Uterus (tissue), 4 donors: ENCODE measurements at places on chromosomes 5 and 9.

- DNase-seq, result no peak
Measured at GRCh38 chr9:118418887-118419565, 714.8 kb downstream of the TLR4 start.

GRCh38 chr9:33452828-33453271, 5.5 kb upstream of the AQP3 start:
- DNase-seq, result no peak

- no peak for DNase-seq
Measured at GRCh38 chr9:133531293-133531692, 3.2 kb upstream of the ADAMTSL2 start.

DNA sequence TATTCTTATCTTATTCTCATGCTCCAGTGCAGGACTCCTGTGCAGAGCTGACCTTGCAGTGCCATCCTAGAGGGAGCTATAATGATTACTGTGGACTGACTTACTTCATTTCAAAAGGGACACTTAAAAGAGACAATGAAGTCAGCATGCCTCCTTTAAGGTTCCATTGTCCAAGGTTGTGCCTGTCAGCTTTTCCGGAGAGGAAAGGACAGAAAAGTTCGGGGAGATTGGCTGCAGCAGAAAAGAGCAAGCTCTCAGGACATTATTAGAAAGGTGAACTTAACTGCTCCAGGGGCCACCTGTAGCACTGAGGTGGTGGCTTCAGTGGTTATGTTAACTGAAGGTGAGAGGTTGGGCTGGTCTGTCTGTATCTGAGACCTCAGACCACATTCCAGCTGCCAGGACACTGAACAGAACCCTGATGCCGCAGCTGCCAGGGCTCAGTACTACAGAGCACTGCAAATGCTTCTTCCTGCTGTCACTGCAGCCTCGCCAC, 112.9 kb downstream of the ST8SIA4 start:
- no peak for DNase-seq
